Stimulated activated CD4-positive, alpha-beta T cell treated with anti-CD3 and anti-CD28 coated beads, Interleukin-12 subunit alpha, Interleukin-12 subunit beta, amount 100 ng/mL, for 48 hours (primary cell): ENCODE measurements at places on chromosomes 3 and 15.

DNA sequence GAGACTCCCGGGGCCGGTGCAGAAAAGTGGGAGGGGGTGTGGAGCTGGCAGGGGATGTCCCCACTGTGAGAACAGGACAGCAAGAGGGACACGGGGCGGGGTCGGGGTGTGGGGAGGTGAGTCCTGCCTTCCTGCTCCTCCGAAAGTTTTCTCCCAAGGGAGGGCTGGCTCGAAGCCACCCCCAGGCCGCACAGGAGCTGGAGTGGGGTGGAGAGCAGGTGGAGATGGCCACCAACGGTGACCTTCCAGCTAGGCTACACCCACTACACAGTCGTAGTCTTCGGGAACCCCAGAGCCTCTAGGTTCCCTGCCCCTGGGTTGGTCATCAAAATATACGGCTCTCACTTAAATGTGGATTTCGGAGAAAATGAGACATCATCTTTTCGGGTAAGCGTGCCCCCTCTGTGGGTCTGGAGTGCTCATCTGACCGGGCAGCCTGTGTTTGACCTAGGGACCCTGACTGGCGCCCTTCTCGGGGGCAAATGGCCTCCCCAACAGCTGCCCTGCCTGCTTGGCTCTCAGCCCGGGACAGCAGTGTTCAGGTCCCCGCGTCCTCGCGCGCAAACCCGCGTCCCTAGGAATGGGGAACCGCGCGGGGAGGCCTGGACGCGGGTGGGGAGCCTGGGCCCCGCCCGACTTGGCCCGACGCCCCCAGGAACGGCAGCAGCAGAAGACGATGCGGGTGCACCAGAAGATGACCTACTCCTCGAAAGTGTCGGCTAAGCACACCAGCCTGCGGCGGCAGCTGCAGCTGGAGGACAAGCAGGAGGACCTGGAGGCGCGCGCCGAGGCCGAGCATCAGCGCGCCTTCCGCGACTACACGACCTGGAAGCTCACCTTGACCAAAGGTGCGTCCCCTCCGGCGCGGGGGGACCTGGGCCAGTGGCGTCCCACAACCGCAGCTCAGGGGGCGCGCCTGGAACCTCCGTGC lies 21.2 kb downstream of the CFAP100 start:
- no peak for DNase-seq

DNA sequence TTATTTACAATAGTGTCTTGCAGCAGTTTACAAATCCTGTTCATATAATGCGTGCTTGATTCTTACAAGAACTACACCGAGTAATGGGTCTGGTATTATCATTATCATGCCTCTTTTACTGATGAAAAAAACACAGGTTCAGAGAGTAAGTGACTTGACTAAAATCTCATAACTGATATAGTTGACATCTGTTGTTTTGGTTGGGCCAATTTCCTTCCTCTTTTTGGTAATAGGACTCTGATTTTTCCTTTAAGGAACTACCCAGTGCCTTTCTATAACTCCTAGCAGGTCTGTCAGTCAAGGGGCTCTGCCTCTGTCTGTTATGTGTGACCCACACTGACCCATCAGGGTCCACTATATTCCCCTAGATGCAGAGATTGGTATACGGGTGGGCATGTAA lies 14.6 kb upstream of the BLOC1S6 start:
- no peak for DNase-seq

DNA sequence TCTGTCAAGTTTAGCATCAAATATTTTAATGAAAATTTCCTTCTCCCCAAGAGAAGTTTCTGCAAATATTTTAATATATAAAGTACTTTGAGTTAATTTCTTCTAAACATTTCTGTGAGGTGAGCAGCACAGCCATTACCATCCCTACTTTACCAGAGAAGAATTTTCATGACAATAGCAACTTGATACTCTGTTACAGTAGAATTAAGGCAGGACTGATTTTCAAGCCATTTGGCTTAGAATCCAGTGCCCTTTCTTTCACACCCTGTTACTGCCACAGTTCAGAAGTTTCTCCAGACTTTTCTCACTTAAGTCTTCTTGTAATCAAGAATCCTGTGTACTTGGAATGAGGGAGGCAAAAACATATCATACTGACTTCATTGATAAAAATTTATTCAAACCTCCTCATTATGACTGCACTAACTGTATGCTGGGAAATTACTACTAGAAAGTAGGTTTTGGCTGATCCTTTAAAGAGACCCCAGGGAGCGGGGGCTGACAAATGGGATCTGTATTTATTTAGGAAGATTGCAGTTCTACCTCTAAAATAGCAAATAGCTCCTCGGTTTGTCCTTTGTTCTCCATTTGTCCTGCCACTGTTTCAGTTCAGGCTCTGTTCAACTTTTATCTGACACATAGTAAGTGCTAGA lies 557.0 kb upstream of the SGO1 start:
- DNase-seq, result no peak

- no peak for DNase-seq
Observed at GRCh38 chr15:41647262-41647661, 12.9 kb upstream of the MGA start.

DNA sequence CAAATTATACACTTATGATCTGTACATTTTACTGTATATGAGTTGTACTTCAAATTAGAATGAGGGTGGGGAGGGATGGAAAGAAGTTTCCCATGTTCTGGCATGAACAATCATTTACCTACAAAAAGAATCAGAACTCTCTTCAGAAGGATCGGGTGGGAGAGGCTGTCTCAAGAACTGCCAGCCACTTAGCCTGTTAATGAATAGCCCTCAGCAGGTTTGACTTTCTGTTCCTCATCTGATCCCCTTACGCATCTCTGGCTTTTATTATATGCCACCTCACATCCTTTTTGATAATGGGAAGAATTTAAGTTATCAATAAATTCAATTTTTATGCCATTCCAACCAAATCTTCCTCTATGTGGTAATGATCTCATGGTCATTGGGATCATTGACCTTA lies 168.3 kb upstream of the TGFBR2 start:
- DNase-seq, result no peak

DNA sequence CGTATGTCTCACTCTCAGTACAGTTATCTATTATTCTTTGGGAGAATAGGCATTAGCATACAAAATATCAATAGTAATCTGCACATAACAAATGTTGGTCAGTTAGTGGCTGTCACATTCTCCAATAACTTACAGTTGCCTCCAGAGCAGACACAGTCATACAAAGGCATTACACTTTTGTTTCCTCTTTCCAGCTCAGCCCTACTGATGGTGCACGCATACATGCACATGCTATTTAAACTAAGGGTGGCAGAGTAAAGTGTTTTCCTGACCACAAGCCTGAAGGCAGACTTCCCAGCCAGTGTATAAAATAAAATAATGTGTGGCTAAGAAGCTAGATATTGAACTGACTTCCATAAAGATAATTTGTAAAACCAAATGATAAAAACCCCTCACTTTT lies 47.6 kb downstream of the PHLDB2 start:
- DNase-seq, result no peak

DNA sequence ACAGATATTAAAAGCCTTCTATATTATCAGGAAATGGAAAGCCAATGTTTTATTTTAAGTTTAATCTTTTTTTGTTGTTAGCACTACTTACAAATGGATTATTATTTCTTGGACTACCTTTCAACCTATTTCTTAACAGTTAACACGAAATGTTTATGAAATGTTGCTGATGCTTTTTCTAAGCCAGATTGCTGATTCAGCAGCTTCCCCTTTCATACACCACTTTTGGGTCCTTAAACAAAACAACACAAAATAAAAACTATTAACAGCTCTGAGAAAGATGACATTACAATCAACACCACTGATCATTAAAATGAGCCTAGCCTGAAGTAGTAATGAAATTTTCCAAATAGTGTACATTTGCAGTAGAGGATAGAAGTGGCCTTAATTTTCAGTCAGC lies 99.2 kb upstream of the VEPH1 start:
- DNase-seq, result no peak

DNA sequence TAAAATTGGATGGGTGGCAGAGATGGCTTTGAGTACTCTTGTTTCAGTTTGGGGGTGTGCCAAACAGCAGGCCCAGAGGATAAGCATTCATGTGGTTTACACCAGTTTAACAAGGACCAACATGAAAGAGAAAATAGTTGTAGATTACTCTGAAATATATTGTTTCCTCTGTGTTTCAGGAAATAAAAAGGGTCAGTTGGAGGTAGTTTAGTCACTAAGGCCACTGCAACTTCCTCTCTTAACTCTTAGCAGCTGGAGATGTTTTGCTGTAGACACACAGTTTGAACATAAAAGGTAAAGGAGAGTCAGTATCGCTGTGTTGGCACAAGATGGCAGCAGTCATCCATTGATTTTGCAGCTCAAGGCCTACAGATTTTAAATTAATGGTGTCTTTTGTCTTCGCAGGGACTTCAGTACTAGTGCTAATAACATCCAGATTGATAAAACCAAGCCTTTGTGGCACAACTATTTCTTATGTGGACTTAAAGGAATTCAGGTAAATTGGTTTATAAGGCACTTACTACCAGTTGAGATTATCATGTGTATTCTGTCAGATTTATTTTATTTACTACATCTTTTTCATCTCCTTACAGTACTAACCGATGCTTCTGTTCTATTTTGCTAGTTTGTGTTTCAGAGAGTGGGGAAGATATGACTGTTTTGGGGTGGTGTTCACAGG lies 65.5 kb downstream of the GALK2 start:
- no peak for DNase-seq

DNA sequence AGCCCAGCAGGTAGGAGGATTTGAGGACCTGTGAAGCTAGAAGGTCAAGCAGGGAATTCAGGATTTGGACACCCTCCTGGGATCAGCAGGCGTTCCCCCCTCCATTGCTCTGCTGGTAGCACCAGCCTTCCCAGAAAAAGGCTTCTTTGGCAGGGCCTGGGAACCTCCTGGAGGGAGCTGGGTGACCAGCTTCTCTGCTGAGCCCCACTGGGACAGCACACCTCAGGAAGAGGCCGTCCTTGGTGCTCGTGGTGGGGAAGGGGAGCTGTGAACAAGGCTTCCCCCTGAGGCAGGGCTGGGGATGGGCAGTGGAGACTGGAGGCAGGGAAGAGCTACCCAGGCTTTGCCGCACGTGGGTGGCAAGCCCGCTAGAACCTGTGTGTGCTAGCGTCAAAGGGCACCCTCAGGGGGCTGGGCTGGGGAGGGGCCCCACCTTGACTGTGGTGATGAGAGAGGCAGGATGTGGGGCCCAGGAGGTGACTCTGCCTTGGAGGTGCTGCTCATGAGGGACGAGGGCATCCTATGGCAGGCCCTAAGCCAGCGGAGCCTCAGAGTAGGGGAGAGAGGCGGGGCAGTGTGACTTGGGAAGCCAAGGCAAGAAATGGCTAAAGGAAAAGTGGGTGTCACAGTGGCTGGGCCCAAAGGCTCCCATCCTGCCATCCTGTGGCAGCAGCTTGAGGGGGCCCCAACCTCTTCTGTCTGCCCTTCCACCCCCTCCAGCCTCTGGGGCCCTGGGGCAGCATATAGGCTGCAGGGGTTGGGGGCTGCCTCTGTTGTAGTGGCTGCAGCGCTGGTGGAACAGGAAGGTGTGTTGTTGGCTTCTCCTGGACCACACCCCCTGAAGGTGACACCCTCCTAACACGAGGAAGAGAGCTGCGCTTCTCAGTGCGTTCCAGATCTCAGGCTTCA lies 20.7 kb downstream of the KLF13 start:
- DNase-seq, result peak; percentile 67

DNA sequence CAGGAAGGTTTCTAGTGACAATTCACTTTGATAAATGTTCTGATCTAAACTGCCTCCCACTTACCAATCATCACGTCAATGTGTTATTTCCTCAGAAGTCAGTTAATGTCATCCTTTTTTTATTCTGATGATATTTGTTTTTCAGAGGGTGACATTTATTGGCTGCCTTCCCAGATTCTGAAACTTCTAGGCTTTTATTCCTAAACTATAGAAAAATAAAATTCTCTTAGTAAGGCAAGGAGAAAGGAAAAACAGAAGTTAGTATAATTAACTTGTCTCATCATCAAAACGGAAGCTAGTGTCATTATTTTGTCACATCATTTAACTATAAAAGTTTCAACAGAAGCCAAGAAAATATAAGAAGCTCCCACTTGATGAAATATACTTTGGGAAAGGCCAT lies 100.0 kb upstream of the C3orf80 start:
- no peak for DNase-seq

DNA sequence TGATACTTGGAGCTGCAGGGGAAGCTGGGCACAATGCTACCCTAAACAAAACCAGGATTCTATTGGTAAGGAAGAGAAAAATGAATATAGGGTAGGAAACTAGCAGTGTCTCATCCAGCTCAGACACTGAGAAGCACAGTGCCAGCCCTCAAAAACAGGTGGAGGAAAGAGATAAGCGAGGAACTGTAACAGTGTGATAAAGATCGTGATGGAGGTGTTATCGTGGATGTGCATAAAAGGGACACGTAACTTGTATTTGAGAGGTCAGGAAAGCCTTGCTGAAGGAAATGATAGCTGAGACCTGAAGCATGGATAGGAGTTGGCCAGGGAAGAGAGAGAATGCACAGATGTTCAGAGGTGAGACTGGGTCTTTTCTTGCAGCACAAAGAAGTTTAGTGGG lies 27.4 kb downstream of the MIX23 start:
- no peak for DNase-seq

- DNase-seq, result no peak
Observed at GRCh38 chr3:29083676-29084075, 197.2 kb upstream of the RBMS3 start.

DNA sequence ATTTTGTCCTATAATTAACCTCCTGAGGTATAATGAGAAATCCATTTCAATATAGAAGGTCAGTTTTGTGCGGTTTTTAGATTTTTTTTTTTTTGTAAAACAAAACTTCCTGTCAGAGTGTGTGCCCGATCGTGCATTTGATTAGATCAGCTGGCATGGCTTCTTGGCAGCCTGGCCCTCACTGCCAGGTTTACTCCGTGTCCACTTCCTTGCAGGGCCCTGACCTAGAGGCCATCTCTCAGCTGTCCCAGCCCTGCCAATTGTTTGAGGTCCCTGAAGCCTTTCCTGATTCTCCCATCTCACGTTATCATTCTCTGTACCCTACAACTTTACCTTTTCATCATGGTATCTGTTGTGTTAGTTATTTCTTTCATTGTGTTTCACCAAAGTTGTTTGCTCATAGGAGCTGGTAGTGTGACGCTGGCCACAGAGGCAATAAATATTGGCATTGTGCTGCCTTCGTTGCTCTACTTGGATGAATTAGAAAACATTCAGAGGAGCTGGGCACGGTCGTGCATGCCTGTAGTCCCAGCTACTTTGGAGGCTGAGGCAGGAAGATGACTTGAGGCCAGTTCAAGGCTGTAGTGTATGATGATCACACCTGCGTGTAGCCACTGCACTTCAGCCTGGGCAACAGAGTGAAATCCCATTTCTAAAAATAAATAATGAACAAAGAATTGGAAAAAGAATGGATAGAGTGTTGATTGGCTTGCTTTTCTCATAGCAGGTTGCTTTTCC lies 202.0 kb downstream of the GHSR start:
- DNase-seq, result no peak

DNA sequence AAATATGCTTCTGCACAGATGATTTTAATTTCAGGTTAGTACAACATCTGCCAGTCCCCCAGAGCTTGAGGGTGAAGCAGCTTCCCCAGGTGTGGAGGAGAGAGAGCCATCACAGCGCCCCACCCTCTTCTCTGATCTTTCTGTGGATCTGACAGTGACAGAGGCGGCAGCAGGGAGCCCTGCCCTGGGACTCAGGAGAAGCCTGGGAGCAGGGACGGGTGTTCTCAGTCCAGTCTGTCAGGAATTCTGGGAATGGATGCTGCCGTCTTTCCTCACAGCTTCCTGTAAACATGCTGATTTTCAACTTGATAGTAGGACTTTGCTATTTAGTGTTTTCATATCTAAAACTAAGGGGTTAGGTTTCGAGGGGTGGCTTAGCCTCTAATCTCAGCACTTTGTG lies 11.4 kb upstream of the RAB8B start:
- no peak for DNase-seq

GRCh38 chr3:86711634-86712033 lies 279.3 kb downstream of the VGLL3 start:
- no peak for DNase-seq

GRCh38 chr3:105542282-105543019 lies 175.7 kb downstream of the ALCAM start:
- DNase-seq, result no peak
